ENCODE measurements at places on chromosomes 1 and 21.
A peak's percentile ranks its signal among the peaks of the same experiment; 100 is the strongest.

DNA sequence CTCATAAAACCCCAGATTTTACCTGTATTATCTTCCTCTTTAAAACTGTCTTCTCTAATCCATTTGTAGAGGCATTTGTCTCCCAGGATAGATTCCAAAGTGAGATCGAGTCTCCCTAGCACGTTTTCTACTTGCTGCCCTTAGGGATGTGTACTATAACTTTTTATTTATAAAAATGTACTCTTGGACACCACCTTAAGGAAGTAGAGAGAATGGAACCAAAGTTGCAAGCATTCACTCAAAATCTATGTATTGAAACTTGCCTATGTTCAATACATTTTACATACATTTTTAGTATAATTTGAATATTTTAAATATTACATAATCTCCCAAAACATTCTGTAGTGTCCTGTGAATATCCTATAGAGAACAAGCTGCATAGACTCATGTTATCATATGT lies 842 bp upstream of the SPRR2A start:
- no peak for DNase-seq

DNA sequence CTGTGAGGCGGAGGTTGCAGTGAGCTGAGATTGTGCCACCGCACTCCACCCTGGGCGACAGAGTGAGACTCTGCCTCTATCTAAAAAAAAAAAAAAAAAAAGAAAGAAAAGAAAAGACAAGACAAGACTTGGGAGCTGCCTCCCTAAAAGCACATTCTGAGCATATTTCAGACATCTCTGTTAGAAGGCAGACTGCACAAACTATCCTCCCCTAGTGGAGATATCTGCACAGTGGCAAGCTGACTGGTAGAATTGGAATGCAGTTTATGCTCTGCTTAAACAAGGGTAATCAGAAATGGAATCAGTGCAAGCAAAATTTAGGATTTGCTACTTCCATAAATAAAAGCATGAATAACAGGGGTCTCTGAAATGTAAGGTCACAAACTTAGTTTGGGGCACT lies 31.8 kb downstream of the GNG4 start:
- DNase-seq = no peak

GRCh38 chr21:38289705-38290485 lies 33.1 kb downstream of the KCNJ15 start:
- DNase-seq = peak; percentile 99

GRCh38 chr1:21937034-21937371 lies at the start of gene HSPG2:
HSPG2 (minus strand) TSS chr1:21937310; CDS start chr1:21937217, 93 bp downstream.
- DNase-seq = no peak

DNA sequence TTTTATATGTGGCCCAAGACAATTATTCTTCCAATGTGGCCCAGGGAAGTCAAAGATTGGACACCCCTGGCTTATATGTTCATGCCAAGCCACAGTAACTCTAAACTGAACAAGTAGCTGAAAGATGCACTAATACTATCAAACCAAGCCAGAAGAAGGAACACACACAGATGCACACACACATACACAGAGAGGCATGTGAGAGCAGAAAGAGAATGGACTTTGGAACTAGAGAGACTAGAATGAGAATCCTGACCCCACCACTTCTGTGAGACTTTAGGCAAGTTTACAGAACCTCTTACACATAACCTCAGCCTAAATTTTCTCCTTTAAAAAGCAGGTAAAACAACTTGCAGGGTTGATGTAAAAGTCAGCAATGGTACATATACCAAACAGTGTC lies 11.2 kb upstream of the TMEM81 start:
- DNase-seq = no peak

DNA sequence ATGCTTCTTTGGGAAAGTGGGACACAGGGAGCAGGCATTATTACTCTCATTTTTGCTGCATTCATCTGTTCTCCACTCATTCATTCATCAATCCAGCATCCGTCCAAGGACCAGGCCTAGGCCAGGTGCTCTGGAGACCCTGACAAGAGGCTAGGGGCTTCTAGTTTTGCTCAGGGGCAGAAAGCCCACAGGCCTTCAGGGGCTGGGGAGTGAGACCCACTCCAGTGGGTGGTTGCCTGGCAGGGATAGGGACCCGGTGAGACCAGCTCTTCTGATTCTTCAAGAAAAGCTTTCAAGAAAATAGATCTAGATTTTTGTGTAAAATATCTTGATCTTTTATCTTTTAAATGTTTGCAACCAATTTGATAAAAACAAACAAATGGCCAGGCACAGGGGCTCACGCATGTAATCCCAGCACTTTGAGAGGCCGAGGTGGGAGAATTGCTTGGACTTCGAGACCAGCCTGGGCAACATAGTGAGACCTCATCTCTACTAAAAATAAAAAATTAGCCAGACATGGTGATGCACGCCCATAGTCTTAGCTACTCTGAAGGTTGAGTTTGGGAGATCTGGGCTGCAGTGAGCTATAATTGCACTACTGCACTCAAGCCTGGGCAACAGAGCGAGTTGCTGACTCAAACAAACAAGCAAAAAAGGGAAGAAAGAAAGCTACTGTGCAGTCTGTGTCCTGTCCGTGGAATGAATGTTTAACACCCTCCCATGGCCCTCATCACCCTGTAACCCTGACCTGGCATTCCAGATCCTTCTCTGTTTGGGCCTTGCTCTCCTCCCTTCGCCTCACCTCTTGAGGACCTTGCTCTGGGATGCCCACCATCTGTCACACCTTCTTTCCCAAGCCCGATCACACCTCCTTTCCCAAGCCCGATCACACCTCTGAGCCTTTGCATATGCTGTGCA lies 17.3 kb upstream of the LRP8 start:
- no peak for DNase-seq

GRCh38 chr1:183210681-183211080 lies 24.6 kb downstream of the LAMC2 start:
- no peak for DNase-seq
